ENCODE measurements at places on chromosomes 4 and X.

DNA sequence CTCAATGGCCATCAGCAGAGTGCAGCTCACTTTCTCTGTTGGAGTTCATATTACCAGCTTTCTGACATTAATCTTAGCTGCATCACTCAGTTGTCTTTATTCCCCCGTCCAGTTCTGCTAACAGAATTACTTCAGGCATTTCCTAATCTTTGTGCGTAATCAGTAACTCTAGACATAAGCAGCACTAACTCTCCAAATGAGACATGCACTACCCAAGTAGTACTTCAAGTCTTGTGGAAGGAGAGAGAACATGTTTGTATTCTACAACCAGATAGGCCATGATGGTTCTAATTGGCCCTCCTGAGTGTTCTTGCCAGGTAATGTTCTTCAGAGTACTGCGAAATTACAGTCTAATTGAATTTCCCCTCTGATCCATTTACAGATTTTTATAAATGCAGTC is 448.5 kb upstream of the RPS6KA3 start:
- no peak for DNase-seq

GRCh38 chr4:175639346-175639745 is 172.7 kb downstream of the GPM6A start:
- DNase-seq, result no peak

DNA sequence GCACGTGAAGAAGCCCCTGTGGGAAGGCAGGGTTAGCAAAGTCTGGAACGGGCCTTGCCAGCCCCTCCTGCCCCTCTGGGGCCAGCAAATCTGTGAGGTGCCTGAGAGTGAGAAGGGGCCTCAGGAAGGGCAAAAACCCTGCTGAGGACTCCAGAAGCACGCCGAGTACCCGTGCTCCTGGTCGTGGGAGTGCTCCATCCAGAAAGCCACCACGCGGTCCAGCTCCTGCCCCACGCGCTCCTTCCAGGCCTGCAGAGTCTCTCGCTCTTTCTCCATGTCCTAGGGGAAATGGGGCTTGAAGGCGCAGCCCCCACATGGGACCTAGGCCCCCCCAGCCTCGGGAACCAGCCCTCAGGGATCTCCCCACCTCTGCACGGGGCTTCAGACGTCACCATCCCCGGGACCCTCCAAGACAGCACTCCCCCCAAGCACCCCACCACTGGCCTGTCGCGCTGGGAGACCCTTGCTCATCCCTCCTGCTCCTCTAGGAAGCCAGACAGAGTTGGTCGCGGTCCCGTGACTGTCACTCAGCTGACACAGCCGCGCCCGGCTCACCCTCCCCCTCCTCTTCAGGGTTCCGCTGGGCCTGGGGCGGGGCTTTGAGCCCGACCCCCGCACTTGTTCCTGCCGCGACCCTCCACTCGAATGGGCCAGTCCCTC is at the start of gene RENBP:
Gene RENBP (minus strand): TSS at position 504 of the 660 bp plus-strand sequence. CDS start 33 bp downstream, at position 471.
- DNase-seq, result peak; percentile 79

- no peak for DNase-seq
Observed at GRCh38 chrX:65136424-65136823, 160.2 kb upstream of the ZC4H2 start.

DNA sequence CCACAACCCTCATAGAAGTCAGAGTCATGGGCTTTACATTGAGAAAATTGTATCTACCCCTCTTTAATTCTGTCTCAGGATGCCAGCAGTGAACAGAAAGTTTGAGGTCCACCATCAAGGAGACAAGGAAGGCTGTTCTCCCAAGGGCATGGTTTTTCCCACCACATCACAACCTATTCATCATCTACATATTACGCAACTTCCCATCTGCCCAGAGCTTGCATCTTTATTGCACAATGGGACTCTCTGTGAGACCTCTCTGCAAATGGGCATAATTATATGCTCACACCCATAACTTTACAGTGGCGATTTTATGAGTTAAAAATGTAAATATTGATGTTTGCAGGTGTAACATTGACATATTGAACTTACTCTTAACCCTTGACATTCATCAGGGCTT is 38.9 kb downstream of the PAGE2 start:
- DNase-seq, result no peak

- no peak for DNase-seq
Observed at GRCh38 chrX:50430917-50431575, 39.6 kb downstream of the DGKK start.

GRCh38 chrX:70134116-70134477 is 850 bp downstream of the IGBP1 start:
- no peak for DNase-seq

GRCh38 chr4:163612762-163613161 is 118.3 kb downstream of the TMA16 start:
- DNase-seq, result no peak

GRCh38 chrX:153582896-153583295 is 16.0 kb downstream of the CCNQ start:
- peak; percentile 84 for DNase-seq

DNA sequence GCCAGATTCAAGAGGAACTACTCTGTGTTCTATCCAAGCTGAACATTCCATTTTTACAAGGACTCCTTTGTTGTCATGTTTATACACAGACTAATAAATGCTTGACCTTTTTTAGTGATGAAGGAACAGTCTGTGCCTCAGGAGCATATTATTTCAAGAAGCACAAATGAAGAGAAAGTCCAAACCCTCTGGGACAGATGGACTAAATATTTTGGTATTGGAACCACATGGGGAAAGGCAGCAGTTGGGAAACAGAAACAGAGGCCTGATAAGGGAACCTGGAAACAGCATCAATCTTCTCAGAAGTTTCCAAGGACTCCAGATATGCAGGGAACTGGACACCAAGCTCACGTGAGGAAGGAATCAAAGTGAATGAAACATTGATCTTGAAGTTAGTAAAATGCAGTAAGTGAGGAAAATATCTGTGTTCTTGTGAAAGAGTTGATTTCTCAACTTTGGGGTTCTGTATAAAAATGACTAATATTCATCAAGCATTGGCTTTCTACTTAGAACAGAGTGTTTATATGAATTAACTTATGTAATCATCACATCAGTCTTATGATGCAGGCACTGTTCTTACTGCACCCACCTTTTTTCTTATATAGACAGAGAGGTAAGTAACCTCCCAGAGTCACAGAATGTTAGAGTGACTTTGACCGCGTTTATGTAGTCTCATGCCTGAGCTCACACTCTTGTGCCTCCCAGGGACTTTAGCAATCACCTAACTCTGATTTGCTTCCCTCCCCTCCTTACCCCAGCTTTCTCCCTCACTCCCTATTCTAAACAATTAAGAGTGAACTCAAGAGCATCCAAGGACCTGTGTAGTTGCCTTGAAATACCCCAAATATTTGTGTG is 148.9 kb upstream of the JADE1 start:
- DNase-seq, result no peak

DNA sequence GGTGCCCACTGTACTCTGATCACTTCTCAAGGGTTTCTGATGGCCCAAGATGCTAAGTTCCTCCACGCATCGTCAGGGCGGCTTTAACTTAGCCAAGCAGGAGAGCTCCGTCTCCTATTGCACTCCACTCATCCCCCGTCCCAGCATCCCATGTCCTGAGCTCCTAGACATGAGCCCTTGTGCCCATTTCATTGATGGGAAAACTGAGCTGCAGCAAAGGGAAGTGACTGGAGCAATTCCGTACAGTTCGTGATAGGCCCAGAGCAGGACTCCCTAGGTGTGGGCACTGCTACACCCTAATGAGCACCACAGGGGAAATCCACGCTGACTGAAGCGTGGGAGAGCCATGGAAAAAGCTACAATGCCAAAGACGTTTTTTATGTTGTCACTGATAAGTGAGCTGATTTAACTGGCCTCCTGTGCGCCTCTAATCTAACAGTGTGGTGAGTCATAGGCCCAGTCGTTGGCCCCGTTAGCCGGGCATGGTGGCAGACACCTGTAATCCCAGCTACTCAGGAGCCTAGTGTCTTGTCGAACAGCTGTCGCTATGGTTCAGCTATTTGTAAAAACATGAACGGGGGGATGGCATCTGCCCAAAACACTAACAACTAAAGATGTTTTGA is 14.9 kb downstream of the NSDHL start:
- no peak for DNase-seq

DNA sequence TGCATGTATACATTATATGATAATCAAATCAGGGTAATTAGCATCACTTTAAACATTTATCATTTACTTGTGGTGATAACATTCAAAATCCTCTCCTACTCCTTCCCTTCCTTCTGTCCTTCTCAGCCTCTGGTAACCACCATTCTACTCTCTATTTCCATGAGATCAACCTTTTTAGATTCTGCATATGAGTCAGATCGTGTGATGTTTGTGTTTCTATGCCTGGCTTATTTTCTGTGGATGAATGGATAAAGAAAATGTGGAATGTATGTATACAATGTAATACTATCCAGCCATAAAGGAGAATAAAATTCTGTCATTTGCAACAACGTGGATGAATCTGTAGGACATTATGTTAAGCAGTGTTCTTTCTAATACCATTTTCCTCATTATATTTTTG is 123.9 kb downstream of the NAA11 start:
- DNase-seq, result no peak

- no peak for DNase-seq
Observed at GRCh38 chr4:150264595-150265161, 186.4 kb downstream of the DCLK2 start.

DNA sequence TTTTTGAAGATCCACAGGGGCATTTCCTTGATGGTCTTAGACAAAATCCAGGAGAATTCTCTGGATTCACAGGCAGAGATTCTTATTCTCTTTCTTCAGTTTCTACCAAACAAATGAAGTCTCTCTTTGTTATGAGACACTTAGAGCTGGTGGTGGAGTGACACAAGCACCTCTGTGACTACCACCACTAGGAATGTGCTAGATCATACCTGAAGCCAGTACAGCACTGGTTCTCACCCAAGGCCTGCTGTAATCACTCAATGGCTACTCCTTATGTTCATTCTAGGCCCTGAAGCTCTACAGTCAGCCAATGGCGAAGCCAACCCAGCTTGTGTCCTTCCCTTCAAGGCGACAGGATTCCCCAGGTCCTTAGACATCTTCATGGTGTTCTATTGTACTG is 482.3 kb downstream of the TRAM1L1 start:
- no peak for DNase-seq

DNA sequence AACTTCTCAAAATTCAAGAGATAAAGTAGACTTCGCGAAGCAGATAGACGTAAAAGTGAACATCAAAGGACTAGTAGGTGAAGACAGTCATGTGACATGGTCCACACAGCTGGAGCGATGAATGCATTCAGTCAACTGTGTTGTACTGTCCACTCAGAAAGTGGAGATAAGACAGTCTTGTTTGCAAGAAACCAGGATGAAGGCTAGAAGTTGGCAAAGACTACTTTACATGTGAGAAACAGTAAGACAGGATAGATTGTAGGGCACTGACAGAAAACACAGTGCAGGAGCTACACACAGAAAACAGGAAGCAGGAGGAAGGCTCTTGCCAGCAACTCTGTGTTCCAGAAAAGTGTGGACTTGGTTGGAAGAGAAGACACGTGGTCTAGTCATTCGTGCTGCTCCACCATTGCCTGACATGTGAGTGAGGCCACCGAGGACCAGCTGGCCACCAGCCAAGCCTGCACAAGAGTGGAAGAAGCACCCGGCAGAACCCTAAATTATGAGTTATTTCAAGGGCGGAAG is 78.9 kb downstream of the FAT1 start:
- DNase-seq, result no peak

- DNase-seq, result no peak
Observed at GRCh38 chrX:81205551-81205950, 3.6 kb downstream of the SH3BGRL start.

GRCh38 chr4:110624904-110625494 is 2.1 kb upstream of the PITX2 start:
- no peak for DNase-seq

DNA sequence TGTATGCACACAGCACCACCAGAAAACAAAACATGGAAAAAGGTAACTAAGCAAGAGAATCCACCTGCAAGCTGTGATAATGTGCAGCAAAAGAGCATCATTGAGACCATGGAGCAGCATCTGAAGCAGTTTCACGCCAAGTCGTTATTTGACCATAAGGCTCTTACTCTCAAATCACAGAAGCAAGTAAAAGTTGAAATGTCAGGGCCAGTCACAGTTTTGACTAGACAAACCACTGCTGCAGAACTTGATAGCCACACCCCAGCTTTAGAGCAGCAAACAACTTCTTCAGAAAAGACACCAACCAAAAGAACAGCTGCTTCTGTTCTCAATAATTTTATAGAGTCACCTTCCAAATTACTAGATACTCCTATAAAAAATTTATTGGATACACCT is 90.2 kb downstream of the TET2 start:
- DNase-seq, result no peak

GRCh38 chr4:40238700-40239548 is 42.1 kb downstream of the RHOH start:
- DNase-seq, result peak; percentile 92

- no peak for DNase-seq
Observed at GRCh38 chr4:152072906-152073305, 312.1 kb upstream of the GATB start.

- DNase-seq, result no peak
Observed at GRCh38 chrX:37679888-37680287, 5.7 kb upstream of the XK start.

DNA sequence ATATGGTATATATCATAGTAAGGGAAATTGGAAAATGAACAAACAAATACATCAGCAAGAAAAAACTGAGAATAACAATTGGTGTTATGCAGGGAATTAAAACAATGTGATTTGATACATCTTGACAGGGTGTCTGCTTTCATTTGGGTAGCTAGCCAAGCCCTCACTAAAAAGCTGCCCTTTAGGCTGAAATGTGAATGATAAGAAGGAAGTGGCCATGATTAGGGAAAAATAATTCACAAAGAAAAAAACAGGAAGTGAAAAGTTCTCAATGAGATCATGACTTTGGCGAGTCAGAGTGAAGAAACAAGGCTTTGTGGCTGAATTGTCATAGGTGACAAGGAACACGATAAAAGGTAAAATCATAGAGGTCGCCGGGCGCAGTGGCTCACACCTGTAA is 675.8 kb upstream of the SLIT2 start:
- no peak for DNase-seq

- no peak for DNase-seq
Observed at GRCh38 chr4:83115000-83115399, 471 bp upstream of the PLAC8 start.

GRCh38 chr4:73730867-73731266 is 9.5 kb upstream of the CXCL8 start:
- DNase-seq, result no peak

DNA sequence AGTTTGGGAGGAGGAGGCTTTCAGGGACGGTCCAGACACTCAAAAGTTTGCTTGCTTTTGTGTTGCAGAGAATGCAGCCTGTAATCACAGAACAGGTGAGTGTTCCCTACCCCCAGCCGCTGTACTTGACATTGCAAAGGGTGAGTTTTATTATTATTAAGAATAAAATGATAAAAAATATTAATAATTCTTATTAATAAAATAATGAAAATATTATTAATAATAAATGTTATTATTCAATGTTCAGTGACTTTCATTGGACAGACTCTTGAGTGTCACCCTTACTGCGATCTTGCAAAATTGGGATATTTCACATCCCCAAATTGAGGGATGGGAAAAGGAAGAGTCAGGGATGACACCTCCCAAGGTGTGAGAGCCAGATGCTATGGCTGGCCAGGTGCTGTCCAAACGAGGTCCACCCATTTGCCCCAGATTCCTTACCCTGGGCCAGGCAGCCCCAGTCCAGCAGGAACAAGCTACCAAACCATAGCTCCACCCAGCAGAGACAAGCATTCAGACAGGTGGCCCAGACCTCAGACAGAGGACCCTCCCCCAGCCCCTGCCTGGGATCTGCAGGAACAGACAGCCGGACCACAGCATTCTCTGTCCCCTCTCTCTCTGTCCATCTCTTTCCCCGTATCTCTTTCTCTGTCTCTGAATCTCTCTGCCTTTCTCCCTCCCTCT is 22.4 kb downstream of the IL3RA start:
- DNase-seq, result no peak

- no peak for DNase-seq
Observed at GRCh38 chr4:58301376-58301999, 1191.3 kb upstream of the IGFBP7 start.

Data from activated effector memory CD4-positive, alpha-beta T cell treated with anti-CD3 and anti-CD28 coated beads, Interleukin-2, amount 50 U/mL, for 16 hours (primary cell).